ENCODE measurements at places on chromosomes 1 and 21.

- no peak for DNase-seq
These were observed 30.5 kb downstream of the OR10J1 start for GRCh38 chr1:159469921-159470533.

GRCh38 chr1:85240643-85241042 is 18.8 kb downstream of the C1orf52 start:
- DNase-seq = no peak

DNA sequence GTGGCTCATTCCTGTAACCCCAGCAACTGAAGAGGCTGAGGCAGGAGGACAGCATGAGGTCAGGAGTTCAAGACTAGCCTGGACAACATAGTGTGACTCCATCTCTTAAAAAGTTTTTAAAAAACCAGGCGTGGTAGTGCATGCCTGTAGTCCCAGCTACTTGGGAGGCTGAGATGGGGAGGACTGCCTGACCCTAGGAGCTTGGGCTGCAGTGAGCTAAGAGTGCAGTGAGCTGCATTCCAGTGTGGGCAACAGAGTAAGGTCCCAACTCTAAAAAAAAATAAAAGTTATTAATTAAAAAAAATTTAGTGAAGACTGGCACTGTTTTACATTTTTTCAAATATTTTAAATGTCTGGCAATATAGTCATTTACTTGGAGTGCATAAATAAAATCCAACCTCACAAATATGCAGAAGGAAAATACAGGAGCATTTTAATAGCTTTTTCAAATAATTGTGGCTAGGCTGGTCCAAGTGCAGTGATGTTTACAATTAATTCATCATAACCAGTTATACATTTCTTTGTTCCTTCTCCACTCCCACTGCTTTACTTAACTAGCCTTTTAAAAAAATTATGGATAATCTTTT is 10.8 kb downstream of the ZBTB8OS start:
- DNase-seq = no peak

- no peak for DNase-seq
These were observed 48.0 kb upstream of the SLC16A1 start for GRCh38 chr1:113003751-113004690.

GRCh38 chr1:198173832-198174231 is 17.0 kb downstream of the NEK7 start:
- DNase-seq = no peak

DNA sequence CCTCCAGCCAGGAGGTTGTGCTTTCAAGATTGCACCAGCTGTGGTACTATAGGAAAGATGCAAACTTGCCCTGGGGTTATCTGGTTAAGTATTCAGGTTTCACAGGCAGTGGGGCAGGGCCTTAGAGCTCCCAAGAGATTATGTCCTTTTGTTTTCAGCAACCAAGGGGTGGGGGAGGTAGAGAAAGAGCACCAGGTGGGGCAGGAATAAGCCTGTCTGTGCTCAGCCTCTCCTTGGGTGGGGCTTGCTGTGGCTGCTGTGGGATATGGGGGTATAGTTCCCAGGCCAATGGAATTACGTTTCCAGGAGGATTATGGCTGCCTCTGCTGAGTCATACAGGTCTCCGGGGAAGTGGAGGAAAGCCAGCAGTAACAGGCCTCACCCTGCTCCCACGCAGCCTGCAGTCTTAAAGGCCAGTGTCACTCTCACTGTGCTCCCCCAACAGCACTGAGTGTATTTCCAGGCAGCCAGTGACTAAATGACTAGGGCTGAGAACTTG is 508.6 kb downstream of the RWDD3 start:
- DNase-seq = no peak

DNA sequence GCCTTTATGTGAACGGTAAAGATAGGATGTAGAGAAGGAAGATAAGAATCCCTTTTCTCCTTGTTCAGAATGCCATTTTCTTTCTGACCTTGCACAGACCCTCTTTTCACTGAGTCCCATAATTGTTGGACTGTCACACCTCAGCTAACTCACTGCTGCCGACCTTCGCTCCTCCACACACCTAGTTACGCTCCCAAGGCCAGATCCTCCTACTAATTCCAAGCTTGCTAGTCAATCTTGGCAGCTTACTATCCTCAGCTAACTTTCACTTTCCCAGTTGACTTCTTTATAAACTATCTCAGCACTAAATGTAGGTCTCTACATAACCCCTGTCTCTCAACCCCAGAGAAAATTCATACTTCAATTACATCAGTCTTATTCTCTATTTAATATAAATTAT is 471.8 kb upstream of the PRMT6 start:
- DNase-seq = no peak

DNA sequence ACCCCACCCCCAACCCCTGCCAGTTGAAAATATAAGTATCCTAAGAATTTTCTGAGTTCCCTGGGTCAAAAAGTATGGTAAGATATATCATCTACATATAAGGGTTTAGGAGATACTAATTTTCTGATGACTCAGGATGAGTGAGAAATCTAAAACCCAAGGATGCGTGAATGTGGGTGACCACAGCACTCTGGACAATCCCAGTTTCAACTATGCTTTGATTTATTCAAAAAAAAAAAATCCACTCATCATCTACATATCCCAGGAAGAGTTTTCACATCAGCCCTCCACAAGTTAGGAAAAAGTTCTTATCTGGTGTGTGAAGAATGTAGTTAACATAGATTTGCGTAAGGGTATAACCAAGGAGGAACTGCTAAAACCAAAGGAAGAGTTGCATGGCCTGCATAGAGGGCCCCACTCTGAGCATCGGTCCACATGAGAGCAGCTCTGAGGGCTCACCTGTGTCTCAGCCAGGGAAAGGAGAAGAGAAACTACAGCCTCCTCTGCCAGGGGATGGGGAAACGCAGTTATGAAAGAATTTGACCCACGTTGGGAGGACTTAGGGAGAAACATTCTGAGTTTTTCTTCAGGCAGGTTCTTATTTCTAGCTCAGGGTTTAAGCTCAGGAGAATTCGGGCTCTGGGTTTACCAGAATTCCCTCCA is 18.8 kb downstream of the LAMB3 start:
- DNase-seq = no peak

All from SK-N-DZ (cell line).